Activated CD4-positive, alpha-beta T cell treated with anti-CD3 and anti-CD28 coated beads for 1 hour (primary cell): ENCODE measurements at places on chromosomes 11 and 22.
A peak's percentile ranks its signal among the peaks of the same experiment; 100 is the strongest.

- no peak for DNase-seq
Measured at GRCh38 chr11:8721609-8722500, 39.3 kb downstream of the RPL27A start.

DNA sequence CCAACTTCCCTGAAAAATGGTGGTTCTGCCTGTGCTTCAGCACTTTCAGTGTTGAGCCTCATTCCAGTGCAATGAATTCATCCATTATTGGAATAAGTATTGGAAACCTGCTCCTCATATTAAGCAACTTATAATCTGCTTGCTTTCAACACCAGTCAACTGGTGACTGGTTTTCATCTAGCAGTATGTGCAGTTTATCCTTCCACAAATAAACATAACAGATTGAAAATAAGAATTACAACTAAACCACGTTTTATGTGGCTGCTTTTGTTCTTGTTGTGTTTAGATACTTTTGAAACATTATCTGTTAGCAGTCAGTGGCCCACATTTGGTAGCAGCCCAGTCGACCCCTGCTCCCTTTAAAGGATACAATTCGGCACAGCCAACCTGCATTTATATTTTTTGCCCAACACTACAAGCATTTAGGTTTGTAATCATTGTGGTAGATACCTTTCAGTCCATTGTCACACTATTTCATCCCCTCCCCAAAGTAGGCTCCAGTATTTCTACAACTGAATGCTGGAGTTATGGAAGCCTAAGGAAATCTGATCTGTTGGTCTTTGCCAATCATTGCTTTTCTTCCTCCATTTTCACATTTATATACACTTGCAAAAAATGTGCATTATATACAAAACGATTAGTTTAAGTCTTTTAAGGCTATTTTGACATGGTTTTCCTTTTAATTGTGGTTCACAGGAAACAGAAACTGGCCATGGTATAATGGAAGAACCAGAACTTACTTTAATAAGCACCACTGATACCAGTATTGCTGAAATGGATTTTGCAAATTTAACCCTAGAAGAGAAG, 13.1 kb downstream of the TAF1D start:
- DNase-seq, result no peak

- DNase-seq, result peak; percentile 30
Measured at GRCh38 chr22:20128902-20129746, 2.5 kb upstream of the ZDHHC8 start.

- DNase-seq, result no peak
Measured at GRCh38 chr11:98621767-98622166, 399.0 kb upstream of the CNTN5 start.

GRCh38 chr22:38422611-38423511, 32.1 kb downstream of the KCNJ4 start:
- no peak for DNase-seq

- no peak for DNase-seq
Measured at GRCh38 chr11:1481861-1482441, 4.6 kb downstream of the MOB2 start.

DNA sequence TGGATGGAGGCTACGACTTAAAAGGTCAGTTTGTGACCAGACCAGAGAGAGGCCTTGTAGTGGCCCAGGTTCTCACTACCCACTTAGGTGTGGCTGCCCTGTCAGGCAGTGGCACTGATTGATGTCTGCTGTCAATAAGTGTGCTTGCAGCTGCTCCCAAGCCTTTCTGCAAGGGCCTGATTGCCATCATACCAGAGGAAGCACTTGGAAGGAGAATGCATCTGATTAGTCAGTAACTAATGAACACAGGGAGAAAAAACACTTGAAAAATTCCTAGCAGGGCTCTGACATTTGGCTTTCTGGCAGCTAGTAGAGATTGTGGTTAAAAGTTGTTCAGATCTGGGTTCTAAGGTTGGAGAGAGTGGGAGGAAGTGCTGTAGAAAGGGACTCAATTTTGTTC, 107.5 kb downstream of the NAV2 start:
- no peak for DNase-seq

GRCh38 chr11:112570333-112570732, 309.7 kb upstream of the PLET1 start:
- no peak for DNase-seq

DNA sequence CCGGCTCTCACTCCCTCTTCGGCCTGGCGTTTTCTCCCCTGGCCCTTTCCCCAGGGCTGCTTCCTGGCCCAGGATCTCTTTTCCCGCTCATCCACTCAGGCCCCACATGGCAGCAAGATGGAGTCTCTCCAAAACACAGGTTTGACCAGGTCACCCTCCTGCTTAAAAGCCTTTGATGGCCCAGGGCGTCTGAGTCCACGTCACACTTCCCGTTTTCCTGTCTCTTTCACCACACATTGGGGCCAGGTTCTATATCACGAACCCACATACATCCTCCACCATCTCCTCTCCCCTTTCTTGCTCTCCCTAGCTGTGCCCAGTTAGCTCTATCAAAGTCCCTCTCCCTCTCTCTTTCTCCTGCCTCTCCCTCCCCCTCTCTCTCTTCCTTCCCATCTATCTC, 7.8 kb upstream of the LRRC32 start:
- no peak for DNase-seq

DNA sequence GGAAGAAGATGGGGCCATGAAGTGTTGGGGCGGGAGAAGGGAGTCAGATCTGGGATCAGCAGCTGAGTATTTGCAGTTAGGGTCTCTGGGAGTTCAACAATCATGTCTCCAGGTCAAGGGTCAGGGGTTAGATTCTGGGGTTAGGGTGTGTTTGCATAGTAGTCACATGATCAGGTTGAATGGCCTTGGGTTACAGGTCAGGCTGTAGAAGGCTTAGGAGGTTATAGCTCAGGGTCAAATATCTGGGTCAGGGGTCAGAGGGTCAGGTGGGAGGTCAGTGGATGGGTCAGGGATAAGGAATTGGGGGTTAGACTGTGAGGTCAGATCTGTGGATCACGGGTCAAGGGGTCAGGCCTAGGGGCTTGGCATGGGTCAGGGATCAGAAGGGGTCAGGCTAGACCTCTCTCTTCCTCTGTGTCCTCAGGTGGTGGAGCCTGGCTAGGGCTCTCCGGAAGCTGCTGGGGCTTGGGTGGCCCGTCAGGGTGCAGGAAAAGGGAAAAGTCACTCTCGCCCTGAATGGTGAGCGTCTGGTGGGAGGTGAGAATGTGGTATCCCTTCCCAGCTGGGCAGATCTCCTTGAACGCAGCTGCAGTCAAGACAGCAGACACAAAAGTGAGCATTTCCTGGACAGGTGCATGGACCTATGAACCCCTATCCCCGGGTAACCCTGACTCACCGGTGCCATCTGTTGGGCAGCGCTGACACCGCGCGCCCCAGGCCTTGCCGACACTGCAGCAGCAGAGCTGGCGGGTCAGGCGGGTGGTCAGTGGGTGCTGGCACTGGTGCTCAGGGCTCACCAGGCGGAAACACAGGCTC, 6.4 kb downstream of the LTBP3 start:
- no peak for DNase-seq

DNA sequence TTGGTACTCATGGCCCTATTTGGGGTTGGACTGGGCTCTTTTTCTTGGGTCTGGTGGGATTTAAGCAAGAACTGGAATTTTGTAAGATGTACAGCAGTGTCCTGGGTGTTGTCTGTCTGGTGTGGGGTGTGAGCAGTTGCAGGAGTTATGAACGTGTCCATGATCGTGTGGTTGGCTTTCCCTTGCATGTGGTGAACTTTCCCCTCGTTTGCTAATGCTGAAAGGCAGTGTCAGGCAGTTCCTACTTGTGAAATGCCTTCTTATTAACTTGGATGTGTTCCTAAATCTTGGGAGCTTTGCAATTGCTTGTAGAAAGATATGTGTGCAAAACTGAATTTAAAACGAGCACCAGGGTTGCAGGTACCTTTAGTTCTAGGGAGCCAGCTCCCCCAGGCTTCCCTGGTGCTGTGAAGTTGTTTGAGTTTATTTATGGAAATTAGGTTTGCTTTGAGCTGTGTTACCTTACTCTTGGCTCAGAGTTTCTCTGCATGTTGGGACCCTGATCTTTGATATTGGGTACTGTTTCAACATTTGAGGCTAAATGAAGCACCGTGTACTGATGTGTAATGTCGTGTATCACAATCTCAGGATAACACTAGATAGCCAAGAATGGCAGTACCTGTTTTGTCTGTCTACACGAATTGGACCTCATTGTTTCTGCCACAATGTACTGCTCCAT, 35.8 kb upstream of the HSD17B12 start:
- DNase-seq, result no peak

DNA sequence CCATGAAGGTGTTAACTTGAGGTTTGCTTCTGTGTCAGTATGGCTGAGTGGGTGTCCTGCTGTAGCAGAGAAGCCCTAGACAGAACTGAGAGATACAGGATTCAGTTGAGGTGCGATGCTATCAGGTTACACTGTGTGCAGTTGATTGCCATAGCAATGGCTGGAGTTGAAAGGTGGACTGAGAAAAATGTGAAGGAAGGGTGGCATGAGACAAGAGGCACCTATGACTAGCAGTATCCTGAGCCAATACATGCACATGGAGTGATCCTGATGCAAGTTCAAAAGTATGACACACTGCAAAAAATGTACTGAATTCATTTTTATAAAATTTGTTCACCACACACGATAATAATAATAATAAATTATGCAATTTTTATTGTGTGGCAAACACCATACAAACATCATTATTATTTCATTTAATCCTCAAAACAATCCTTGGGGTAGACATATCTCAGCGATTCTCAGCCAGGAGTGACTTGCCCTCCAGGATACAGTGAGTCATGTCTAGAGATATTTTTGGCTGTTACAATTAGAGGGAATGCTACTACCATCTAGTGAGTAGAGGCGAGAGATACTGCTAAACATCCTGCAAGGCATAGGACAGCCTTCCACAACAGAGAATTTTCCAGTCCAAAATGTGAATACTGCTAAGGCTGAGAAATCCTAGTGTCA, 3.9 kb upstream of the PIWIL4 start:
- no peak for DNase-seq
